NCI-H2081 treated with DMSO at 0.1 percent for 48 hours (cell line): ENCODE measurements at places on chromosomes 4 and X.

GRCh38 chrX:145816601-145817315 lies 871 bp upstream of the SLITRK2 start:
- no peak for DNase-seq

- no peak for DNase-seq
Observed at GRCh38 chrX:107686792-107687191, 58.5 kb downstream of the PRPS1 start.

DNA sequence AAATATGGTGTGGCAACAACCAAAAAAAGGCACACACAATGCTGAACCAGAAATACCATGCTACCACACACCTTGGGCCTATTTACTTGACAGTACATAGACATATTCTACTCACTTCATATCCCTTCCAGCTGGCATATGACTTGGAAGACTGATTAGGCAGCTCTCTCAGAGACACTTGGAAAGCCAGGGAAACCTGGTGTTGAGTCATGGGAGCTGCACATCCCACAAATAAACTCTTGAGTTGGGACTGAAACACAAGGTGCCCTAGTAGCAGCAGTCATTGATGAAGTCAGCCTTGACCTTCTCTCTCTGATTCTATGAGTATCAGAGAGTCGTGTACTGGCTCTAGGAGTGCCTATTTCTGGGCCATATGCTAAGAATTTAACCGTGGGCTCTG lies 776.6 kb upstream of the LCORL start:
- no peak for DNase-seq

DNA sequence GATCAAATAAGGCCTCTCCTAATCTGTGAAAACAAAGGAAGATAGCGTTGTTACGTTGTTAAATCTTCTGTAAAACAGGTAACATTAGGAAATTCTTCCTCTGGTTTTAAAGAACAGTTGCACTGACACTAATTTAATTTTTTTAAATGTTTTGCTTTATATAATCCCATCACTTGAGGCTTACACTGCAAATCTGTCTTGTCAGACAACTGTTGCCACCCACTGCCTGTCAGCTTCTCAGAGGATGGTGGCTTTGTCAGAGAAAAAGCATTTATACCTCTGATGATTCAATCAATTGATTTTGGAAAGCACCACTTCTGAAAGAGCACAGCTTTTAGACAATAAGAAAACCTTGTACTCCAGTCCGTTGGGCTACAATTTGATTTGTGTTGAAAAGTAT lies 799.1 kb downstream of the FSTL5 start:
- no peak for DNase-seq

DNA sequence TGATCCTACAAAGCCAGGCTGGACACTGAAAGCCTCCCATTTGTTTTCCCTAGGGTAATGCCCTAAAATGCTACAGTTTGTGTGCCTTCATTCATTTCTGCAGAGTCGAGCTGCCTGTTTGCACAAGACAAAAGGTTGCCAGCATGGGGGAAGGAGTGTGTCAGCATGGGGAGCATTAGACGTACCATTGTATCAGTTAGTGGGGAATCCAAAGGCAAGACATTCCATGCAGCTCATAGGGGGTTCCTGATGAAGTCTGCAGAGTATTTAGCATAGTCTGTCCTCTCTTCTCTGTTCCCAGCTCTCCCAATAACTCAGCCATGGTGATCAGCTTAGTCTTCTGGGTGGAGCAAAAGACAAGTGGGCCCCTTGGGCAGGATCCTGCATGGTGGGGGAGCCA lies 276.9 kb upstream of the PCDH7 start:
- DNase-seq = no peak

DNA sequence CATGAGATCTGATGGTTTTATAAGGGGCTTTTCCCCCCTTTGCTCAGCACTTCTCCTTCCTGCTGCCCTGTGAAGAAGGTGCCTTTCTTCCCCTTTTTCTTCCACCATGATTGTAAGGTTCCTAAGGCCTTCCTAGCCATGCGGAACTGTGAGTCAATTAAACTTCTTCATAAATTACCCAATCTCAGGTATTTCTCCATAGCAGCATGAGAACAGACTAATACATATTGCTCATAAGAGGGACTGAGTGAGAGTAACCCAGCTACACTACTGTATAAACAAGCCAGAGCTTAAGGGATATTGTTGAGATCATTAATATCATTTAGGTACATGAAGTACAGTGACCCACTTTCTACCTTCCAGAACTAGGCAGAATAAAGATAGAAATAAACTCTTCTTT lies 102.9 kb downstream of the TEX13A start:
- DNase-seq = no peak

DNA sequence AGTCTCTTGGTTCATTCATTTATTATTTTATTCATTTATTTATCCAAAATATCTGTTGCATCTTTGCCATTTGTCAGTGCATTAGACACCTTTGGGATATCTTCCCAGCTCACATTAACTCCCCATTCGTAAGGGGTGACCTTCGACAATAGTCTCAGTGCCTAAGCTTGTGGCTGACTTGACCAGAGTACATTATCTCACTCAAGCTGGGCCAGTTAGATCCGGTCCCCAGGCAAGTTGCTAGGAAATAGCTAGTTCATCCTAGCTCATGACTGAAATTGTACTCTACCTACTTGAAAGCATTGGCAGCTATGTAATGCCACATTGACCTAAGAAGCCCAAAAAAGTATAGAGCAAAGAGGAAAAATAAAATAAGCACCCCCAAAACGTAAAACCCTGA lies 165.3 kb downstream of the FBXO8 start:
- no peak for DNase-seq
